IMR-90 (cell line): ENCODE measurements at places on chromosomes 12 and 14. TPM values are rescaled to one million over a fixed set of nuclear protein-coding genes. Genes with fewer than 3 reads are reported as not detected.

GRCh38 chr12:98918176-98918863 is 273.2 kb downstream of the APAF1 start:
- DNase-seq, result no peak

DNA sequence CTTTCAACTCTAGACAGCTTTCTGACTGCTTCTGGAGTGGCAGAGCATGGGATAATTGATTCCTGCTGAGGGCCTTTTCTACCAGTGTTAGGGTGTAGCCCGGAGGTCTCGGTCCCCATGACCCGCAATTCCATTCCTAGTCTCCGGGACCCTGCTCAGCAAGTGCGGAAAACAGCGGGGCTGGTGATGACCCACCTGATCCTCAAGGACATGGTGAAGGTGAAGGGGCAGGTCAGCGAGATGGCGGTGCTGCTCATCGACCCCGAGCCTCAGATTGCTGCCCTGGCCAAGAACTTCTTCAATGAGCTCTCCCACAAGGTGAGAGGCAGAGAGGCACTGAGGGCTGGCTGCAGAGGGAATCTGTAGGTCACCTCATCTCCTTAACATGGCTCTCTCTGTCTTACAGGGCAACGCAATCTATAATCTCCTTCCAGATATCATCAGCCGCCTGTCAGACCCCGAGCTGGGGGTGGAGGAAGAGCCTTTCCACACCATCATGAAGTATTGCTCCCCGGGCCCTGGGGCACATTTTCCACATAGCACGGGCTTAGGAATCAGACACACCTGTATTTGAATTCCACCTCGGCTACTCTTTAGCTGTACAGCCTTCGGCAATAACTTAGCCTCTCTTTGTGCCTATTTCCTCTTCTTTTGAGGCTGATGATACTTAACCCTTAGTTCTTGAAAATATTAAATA is 5.6 kb upstream of the GAPDH start:
- DNase-seq, result no peak

GRCh38 chr12:39037115-39037514 is 131.7 kb upstream of the CPNE8 start:
- no peak for DNase-seq

- no peak for DNase-seq
Observed at GRCh38 chr12:79643821-79644220, 46.9 kb downstream of the PAWR start.

GRCh38 chr12:9184276-9184675 is 23.9 kb downstream of the PZP start:
- DNase-seq, result no peak

DNA sequence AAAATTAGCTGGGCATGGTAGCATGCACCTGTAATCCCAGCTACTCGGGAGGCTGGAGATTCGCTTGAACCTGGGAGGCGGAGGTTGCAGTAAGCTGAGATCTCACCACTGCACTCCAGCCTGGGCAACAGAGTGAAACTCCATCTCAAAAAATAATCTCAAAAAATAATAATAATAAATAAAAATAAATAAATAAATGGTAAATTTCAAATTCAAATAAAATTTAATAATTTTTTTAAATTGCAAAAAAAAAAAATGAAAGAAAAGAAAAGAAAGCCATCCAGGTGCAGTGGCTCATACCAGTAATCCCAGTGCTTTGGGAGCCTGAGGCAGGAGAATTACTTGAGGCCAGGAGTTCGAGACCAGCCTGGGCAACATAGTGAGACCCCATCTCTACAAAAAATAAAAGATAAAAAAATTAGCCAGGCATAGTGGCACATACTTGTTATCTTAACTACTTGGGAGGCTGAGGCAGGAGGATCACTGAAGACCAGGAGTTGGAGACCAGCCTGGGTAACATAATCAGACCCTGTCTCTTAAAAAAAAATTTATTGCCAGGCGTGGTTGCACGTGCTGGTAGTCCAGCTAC is 36.4 kb downstream of the ALDH2 start:
- no peak for DNase-seq

GRCh38 chr14:90731487-90731886 is 84.7 kb downstream of the TTC7B start:
- no peak for DNase-seq

GRCh38 chr14:103453791-103454190 is 68.6 kb downstream of the MARK3 start:
- no peak for DNase-seq

CCDC197 gene
- polyA plus RNA-seq, result not detected in 2 replicates

LGMN gene
- polyA plus RNA-seq, result 37.9 and 39.3 TPM in 2 replicates

TMEM132D gene
- not detected in 2 replicates for polyA plus RNA-seq

HCAR2 gene
- not detected in 2 replicates for polyA plus RNA-seq
